ENCODE measurements at places on chromosomes 4 and X. TPM values are rescaled to one million over a fixed set of nuclear protein-coding genes. Genes with fewer than 3 reads are reported as not detected.

Gene ETDB
- not detected for total RNA-seq

Gene RPL39
- total RNA-seq: 821 TPM

- no peak for DNase-seq
Observed at GRCh38 chr4:60948008-60948407, 252.1 kb upstream of the ADGRL3 start.

- no peak for DNase-seq
Observed at GRCh38 chr4:149634368-149634767, 181.3 kb downstream of the IQCM start.

- DNase-seq: peak; percentile 58
Observed at GRCh38 chrX:84187533-84188319, at the start of gene RPS6KA6. Gene RPS6KA6 (minus strand): TSS chrX:84188199. CDS start chrX:84187899, 300 bp downstream.

- DNase-seq: no peak
Observed at GRCh38 chr4:6929339-6929811, 19.7 kb downstream of the TBC1D14 start.

Gene GAGE12J
- not detected for total RNA-seq

Gene ESX1
- not detected for total RNA-seq

Gene USP38
- total RNA-seq: 1.7 TPM

DNA sequence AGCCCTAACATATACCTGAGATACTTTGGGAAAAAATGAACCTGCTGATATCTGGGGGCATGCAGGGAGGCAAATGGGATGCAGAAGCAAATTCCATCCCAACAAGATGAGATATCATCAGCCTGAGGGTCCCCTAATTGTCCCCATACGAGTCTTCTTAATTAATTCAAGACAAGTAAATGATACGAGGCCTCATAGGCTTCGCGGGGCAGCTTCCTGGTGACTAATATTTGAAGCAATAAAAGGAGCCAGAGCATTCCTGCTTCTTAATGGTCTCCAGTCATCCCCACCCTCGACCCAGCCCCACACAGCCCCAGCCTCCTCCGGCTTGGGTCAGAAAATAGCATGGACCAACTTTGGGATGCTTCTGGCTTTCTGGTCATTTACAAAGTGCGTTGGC is 99.6 kb upstream of the MSX1 start:
- no peak for DNase-seq

Gene DKK2
- total RNA-seq: not detected

GRCh38 chrX:129808158-129808828 is 28.5 kb downstream of the SASH3 start:
- no peak for DNase-seq

Gene GTPBP6
- total RNA-seq: 38.5 TPM

Gene TTC29
- total RNA-seq: not detected

DNA sequence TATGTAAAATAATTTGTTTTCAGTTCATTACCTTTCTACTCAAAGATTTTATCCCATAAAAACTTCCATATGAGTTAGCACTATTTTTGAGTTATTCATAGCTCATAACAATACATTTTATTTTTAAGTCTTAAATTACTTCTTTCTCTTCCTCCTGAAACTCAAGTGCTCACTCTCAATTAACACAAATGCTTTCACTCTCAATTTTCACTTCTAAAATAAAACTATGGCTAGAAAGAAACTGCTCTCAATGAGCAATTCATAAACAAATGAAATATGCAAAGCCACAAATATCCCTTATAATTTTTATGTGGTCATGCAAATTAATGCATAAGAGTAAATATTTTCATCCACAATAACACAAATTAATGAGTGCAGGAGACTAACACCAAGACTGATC is 38.8 kb downstream of the MAML3 start:
- DNase-seq: no peak

Gene DLG3
- 18.8 TPM for total RNA-seq

GRCh38 chr4:109472343-109472761 is 38.7 kb downstream of the SEC24B start:
- no peak for DNase-seq

GRCh38 chr4:114343015-114343414 is 255.6 kb upstream of the UGT8 start:
- DNase-seq: no peak

Gene CLDN34
- total RNA-seq: 0.73 TPM

Gene CCDC120
- total RNA-seq: 2.3 TPM

DNA sequence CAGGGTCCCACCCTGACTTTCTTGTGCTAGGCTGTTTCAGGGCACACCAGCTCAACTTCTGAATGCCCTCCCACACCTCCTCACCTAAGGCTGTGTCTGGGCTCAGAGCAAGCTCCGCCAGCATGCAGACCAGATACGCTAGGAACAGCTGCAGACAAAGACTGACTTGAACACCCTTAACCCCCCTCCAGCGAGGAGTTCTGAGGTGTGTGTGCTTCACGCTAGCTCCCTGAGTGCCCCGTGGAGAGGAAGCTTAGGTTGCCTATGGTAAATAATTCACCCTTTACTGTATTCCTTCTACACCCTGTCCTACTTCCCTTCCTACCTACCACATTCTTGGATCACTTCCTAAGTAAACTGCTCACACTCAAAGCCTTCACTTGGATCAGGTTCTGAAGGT is 115.0 kb downstream of the VCX3B start:
- DNase-seq: no peak

GRCh38 chr4:113674733-113675132 is 86.8 kb downstream of the CAMK2D start:
- DNase-seq: no peak

- no peak for DNase-seq
Observed at GRCh38 chr4:186002853-186003252, 66.1 kb upstream of the TLR3 start.

Measured in stomach (tissue), 19 donors.